ENCODE measurements at places on chromosomes 1 and 21.

- DNase-seq, result no peak
Measured at GRCh38 chr1:201411292-201411691, 10.2 kb downstream of the TNNI1 start.

GRCh38 chr1:64357422-64357821 is 112.5 kb upstream of the CACHD1 start:
- no peak for DNase-seq

- no peak for DNase-seq
Measured at GRCh38 chr1:157194731-157195520, 56.7 kb upstream of the ETV3 start.

GRCh38 chr21:46416551-46416950 is 42.1 kb upstream of the DIP2A start:
- DNase-seq, result no peak

- no peak for DNase-seq
Measured at GRCh38 chr1:93853940-93854339, 25.1 kb downstream of the DNTTIP2 start.

DNA sequence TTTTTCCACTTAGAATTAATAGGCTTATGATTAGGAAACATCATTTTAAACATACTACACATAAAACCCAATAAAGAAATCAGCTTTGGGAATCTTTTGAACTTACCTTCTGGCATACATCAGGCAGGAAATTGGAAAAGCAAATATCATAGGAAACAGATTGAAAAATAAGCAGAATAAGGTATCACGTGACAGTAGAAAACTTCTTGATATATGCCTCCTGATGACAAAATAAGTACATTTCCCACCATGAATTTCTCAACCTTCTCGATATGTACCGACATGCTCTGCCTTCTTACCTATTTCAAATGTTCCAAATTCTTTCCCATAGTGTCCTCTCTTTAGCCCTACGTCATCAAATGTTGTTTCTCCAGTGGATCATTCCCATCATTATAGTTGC is 72.4 kb downstream of the CLCA4 start:
- no peak for DNase-seq

GRCh38 chr1:205528887-205529825 is 24.7 kb downstream of the CDK18 start:
- DNase-seq, result peak; percentile 92

- no peak for DNase-seq
Measured at GRCh38 chr1:20978413-20978812, 191.3 kb upstream of the HP1BP3 start.

GRCh38 chr1:69315823-69316222 is 251.9 kb upstream of the LRRC7 start:
- no peak for DNase-seq

GRCh38 chr1:150552911-150553289 is 3.7 kb downstream of the ADAMTSL4 start:
- no peak for DNase-seq

Data from NCI-H1048 (cell line).